Activated CD4-positive, alpha-beta T cell treated with anti-CD3 and anti-CD28 coated beads for 36 hours (primary cell): ENCODE measurements at places on chromosomes 2 and 18. TPM values are rescaled to one million over a fixed set of nuclear protein-coding genes. Genes with fewer than 3 reads are reported as not detected.

Gene TTR
- total RNA-seq, result not detected

Gene SERPINB4
- total RNA-seq, result not detected

Gene GCG
- total RNA-seq, result not detected

Gene CNTNAP5
- not detected for total RNA-seq

Gene GPBAR1
- total RNA-seq, result 0.11 TPM

Gene ELOA2
- not detected for total RNA-seq

Gene TCF23
- total RNA-seq, result 0.02 TPM

Gene GRB14
- not detected for total RNA-seq

Gene FAM237A
- not detected for total RNA-seq

Gene CNGA3
- not detected for total RNA-seq

Gene AMER3
- total RNA-seq, result not detected
